ENCODE measurements at places on chromosomes 5 and 9. TPM values are rescaled to one million over a fixed set of nuclear protein-coding genes. Genes with fewer than 3 reads are reported as not detected.

- no peak overlapping the region for H3K27ac ChIP-seq
- H3K27me3 ChIP-seq = no peaks in the 10 kb centered on the region
- no peaks in the 10 kb centered on the region for H3K36me3 ChIP-seq
- DNase-seq = no peak
- H3K4me1 ChIP-seq = no peaks in the 10 kb centered on the region
- no peak overlapping the region for H3K4me3 ChIP-seq
Observed at GRCh38 chr9:126663661-126664072, 49.9 kb downstream of the LMX1B start.

DNA sequence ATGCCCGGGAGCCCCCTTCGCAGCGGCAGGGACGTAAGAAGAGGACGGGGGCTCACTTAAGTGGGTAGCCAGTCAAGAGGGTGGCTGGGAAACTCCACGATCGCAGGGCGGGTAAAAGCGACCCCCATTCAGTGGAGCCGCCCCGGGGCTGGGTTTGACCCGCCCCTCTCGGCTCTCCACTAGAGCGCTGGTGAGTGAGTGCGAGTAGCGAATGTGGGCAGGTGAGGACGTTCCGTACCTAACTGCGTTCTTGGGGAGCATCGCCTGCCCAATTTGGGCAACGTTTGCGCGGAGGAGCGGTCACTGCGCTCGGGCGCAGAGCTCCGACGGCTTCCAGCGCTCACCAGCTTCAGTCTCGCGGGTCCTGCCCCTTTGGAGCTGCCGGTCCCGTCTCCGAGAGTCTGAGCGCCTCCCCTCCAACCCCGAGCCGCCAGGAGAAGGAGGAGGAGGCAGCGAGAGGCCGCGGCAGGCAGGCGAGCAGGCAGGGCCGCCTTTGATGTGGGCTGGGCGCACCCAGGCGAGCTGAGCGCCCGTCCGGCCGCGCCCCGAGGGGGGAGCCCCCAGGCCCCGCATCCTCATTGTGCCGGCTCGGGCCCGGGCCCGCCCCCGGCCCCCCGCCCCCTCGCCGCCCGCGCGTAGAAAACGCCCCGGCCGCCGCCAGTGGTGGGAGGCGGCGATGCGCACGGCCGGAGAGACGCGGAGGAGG lies at the start of gene FGF18:
TSS of gene FGF18 (plus strand) at position 666 of the 706 bp plus-strand sequence. CDS start 553 bp downstream, outside the sequence.
- H3K27ac ChIP-seq = no peak within 1 kb of the TSS
- no peaks in the 10 kb centered on the region for H3K27me3 ChIP-seq
- peak within 1 kb of the TSS; percentile 70 for H3K4me3 ChIP-seq
- H3K4me1 ChIP-seq = no peaks in the 10 kb centered on the region

DNA sequence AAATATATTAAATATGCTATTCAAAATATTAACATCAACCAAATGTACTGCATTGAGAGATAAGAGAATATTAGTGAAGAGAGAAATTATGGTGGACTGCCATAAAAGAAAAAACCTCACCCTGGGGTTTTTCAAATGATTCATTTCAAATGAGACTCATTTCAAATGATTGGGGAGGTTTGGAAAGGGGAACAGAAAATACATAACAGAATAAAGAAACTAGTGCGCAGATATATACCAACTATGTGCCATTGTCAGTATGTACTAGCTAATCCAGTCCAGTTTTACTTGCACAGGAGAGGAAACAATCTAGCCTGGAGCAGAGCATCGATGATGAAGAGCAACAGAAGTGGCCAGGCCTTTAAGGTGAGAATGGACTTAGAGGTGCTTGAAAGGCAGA lies 651.6 kb upstream of the RORB start:
- no peaks in the 10 kb centered on the region for H3K36me3 ChIP-seq
- DNase-seq = no peak
- H3K27me3 ChIP-seq = no peaks in the 10 kb centered on the region
- H3K27ac ChIP-seq = no peak overlapping the region
- no peak overlapping the region for H3K4me3 ChIP-seq
- no peaks in the 10 kb centered on the region for H3K4me1 ChIP-seq

DNA sequence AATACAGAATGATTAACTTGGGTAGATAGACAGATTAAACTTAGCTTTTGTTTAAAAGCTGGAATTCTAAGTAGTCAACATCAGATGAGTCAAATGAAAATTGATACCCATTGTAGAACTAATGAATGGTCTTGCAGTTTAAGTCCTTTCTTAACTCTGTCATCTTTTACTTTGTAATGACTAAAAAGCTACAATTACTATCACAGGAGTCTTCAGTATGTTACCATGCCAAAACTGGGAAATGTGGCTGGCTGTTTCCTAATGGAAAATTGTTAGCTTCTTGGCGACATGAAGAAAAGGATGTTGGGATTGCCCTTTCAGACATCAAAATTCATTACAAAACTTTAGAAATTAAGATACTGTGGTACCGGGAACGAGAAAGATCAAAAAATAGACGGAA lies 20.2 kb upstream of the ANXA1 start:
- no peak overlapping the region for H3K27ac ChIP-seq
- H3K27me3 ChIP-seq = no peaks in the 10 kb centered on the region
- DNase-seq = no peak
- H3K4me3 ChIP-seq = no peak overlapping the region

DNA sequence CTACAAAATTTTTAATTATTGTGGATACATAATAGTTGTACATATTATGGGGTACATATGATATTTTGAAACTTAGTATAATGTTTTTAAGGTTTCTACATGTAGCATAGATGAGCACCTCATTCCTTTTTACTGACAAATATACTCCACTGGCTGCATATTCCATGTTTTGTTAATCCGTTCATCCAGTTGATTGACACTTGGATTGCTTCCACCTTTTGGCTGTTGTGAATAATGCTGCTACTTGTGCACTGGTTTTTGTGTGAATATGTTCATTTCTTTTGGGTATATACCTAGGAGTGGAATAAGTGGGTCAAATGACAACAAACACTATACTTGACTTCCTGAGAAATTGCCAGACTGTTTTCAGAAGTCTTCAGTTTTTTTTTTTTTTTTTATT lies 2.8 kb upstream of the ENTREP1 start:
- no peaks in the 10 kb centered on the region for H3K4me1 ChIP-seq
- H3K27me3 ChIP-seq = no peaks in the 10 kb centered on the region
- H3K4me3 ChIP-seq = no peak overlapping the region

Gene QRFP
- not detected for total RNA-seq

DNA sequence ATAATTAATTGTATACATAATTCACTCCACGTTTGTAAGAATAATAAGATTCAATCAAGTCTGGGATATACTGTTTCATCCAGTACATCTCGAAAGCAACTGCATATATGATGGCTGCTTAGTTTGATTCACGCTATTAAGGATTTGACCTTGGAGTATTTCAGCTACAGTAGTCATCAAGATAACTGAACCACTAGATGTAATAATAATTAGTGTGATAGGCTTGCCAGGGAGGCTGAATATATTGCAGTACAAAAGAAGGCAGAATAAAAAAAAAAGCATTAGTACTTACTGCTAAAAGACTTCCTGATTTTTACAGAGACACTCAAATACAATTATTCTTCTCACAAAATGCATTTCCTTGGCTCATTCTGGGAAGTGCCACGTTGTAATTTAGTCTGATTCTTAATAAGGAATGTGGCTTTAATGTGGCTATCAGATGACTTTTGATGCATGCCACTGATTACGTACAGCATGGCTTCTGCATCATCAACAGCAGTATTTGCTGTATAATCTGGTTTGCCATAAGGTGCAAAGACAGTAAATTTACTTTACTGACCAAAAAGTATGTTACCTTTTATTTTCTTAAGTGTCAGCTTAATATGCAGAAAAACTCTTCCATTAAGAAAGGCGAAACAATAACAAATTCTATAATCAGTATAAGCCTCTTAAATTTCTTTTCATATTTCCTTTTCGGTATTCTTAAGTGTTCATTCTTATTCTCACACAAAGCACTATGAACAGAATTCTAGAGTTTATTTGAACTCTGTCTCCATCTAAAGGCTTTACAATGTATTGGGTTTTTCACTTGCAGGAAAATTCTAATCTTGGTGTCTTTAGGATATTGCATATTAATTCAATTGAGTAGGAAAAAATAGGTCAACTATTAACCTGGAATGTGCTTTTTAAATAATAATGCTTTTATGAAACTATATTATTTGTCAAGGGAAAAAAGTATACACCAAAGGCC lies 166.4 kb downstream of the SLF1 start:
- no peak overlapping the region for H3K4me3 ChIP-seq
- H3K27me3 ChIP-seq = no peaks in the 10 kb centered on the region
- no peaks in the 10 kb centered on the region for H3K4me1 ChIP-seq
- H3K36me3 ChIP-seq = no peaks in the 10 kb centered on the region
- no peak for DNase-seq

Gene STK32A
- total RNA-seq = 14.5 TPM

DNA sequence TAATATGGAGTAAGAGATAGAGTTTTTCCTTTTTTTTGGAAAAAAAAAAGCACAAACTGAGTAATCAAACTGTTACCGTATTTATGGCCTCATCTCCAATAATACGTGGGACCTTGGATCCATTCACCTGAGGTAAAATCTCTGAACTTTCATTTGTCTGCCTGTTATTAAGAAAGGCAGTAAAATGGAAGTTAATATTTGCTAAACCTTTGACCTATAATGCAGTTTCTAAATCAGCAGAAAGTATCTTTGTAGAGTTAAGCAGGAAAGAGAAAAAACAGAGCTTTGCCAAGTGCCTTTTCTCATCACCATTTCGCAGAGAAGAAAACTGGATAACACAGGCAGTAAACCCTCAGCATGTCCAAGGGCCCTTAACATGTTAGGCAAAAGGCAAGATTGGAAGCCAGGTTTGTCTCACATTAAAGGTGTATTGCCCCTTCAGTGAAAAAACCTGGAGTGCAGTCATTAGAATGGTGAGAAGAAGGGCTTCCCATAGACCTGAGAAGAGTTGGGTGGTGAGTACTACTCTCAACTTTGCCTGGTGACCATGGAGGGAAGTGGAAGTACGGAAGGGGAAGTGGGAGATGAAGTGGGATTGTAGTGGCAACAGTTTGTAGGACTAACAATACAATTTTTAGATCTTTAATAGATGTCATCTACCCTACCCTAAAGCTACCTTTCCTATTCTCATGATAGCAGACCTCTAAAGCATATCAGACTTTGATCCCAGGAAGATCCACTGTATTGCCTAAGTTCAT lies 65.4 kb upstream of the GRAMD2B start:
- no peaks in the 10 kb centered on the region for H3K4me1 ChIP-seq
- no peak overlapping the region for H3K27ac ChIP-seq
- DNase-seq = no peak
- H3K4me3 ChIP-seq = no peak overlapping the region
- H3K36me3 ChIP-seq = no peaks in the 10 kb centered on the region
- H3K27me3 ChIP-seq = no peaks in the 10 kb centered on the region

Gene CHSY3
- 32.5 TPM for total RNA-seq

Gene DPYSL3
- total RNA-seq = 288 TPM

GRCh38 chr5:58378613-58379390 lies 81.1 kb downstream of the PLK2 start:
- no peaks in the 10 kb centered on the region for H3K36me3 ChIP-seq
- H3K27me3 ChIP-seq = no peaks in the 10 kb centered on the region
- DNase-seq = no peak
- no peak overlapping the region for H3K27ac ChIP-seq
- no peaks in the 10 kb centered on the region for H3K4me1 ChIP-seq
- H3K4me3 ChIP-seq = no peak overlapping the region

DNA sequence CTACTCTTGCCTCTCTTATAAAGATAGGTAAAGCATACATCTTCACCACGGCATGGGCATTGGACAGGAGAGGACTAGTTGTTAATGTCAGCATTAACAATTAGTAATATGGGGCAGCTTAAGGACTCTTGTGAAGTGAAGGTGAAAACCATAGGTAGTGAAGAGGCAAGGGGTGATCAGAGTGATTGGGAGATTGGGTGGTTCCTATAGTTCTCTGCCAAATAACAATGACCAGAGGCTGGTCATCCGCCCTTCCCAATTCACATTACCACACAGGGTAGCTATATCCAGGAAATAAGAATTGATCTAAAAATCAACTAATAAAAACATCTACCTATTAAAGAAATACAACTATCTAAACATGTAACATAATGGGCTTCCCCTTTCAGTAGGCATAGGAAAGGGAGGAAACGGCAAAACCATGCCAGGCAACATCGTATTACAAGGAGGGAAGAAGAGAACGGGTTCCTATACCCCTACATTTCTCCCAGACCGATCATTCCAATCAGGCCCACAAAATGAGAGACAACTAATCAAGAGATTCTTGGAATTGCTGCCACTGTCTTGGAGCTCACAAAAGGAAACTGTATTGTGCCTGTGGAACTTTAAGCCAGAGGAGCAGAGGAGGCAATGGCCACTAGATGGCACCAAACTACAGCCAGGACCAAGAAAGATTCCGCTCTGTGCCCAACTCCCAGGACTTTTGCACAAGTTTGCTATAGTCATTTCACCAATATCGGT lies 121.6 kb downstream of the FBXL17 start:
- no peaks in the 10 kb centered on the region for H3K4me1 ChIP-seq
- no peak overlapping the region for H3K27ac ChIP-seq
- no peaks in the 10 kb centered on the region for H3K36me3 ChIP-seq
- H3K4me3 ChIP-seq = no peak overlapping the region
- no peak for DNase-seq
- no peaks in the 10 kb centered on the region for H3K27me3 ChIP-seq

Gene MPDZ
- 96.5 TPM for total RNA-seq

GRCh38 chr5:143882520-143882919 lies 70.6 kb downstream of the HMHB1 start:
- no peaks in the 10 kb centered on the region for H3K36me3 ChIP-seq
- DNase-seq = no peak
- no peak overlapping the region for H3K27ac ChIP-seq
- no peak overlapping the region for H3K4me3 ChIP-seq

DNA sequence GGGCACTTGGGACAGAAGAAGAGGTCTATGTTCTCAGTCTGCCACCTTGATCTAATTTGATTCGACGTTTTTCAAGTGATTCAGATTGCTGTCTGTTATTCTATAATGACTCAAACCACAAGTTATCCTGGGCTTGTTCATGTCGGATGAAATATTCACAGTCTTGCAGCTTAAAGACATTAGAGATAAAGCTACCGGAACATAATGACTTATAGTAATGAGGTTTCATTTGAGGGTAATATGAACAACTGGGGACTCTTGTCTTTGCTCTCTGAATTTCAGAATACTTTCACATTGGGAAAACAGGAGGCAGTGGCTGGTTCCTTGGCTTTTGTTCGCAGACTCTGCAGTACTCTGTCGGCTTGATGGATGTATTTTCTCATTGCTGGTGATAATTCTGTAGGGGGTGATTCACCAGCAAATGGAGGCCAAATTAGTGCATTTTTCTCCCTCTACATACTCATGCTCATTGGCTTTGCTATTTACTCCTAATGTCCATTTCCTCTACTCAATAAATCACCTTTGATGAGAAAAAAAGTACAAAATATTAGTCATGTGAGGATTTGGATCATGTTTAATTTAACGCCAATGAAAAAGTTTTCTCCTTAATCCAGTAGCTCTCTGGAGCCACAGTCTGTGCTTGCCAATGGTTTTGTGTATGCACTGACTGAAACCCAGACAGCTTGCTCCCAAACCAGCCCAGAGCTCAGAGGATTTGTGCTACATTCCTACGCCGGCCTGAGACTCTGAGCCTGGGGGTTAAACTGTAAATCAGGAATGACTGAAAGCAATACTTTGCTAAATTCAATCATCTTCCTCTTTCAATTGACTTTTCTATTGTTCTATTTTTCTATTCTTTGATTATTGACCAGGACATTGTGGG lies 154.7 kb upstream of the ANKH start:
- no peak overlapping the region for H3K27ac ChIP-seq
- no peaks in the 10 kb centered on the region for H3K27me3 ChIP-seq
- DNase-seq = no peak
- peaks cover 6% of the 10 kb centered on the region for H3K4me1 ChIP-seq

GRCh38 chr5:58314356-58315210 lies 145.3 kb downstream of the PLK2 start:
- H3K4me1 ChIP-seq = no peaks in the 10 kb centered on the region
- DNase-seq = no peak
- no peak overlapping the region for H3K27ac ChIP-seq
- no peak overlapping the region for H3K4me3 ChIP-seq

Data from aorta (tissue), 5 donors.